GDM1 (cell line): ENCODE measurements at places on chromosomes 7 and 10.

- no peak for DNase-seq
Observed at GRCh38 chr7:6026820-6027311, 4.3 kb upstream of the ANKRD61 start.

DNA sequence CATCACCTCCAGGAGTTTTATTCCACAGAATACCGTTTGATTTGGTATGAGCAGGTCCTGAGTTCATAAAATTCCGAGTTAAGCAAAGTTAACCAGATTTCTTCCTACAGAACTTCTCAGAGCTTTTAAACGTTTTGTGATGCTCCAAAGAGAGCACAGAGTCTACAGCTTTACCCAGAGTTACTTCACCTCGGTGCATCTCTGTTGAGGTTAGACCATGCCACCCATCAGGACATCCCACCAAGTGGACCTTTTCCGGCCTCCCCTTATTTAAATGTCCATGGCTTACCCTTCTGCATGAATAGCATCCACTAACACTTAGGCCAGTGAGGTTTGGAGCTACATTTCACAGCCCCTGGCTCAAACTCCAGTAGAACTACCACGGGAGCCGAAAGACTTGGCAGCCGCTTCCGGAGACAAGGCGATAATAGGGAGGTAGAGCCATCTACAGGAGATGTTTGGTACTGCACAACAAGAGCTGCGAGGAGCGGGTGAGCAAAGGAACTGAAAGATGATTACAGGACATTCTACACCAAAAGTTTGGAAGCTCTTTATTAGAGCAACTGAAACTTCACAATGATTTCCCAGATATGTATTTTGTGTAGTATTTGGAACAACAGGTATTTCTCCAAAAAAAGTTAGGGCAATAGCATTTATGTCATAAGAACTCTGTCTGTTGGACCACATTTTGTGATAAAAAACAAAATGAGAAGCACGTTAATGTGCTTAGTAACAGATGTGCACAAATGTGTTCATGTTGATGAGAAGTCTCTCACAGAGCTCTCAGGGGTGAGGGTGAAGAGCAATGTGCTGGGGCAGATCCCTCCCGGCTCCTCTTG, 174.7 kb downstream of the HERPUD2 start:
- DNase-seq = peak; percentile 39

DNA sequence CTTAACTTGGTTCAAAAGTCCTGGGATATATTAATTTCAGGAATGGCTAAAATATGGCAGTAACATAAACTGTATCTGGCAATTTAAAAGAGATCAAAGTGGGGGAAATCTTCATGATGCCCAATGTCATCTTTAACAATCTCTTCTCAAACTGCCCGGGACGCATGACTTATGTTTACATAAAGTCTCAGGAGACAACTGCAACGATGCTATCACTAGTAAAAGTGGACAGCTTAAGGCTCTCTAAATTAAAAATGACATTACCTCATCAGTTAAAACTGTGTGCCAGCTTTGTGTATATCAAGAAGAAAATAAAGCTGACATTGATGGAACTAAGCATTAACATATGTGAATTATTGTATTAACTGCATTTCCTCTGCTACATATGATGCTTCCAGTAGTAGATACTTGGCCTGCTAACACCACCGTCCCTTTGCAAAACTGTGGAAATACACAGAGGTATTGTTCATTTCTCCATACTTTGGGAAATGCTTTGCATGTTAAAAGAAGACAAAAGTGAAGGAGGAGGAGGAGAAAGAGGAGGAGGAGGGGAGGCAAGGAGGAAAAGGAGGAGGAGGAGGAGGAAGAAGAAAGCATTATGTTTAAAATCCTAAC, 62.4 kb downstream of the NRP1 start:
- DNase-seq = no peak

GRCh38 chr10:5151076-5151475, 33.9 kb downstream of the AKR1C8 start:
- DNase-seq = no peak

GRCh38 chr7:116577320-116577871, 52.6 kb downstream of the CAV1 start:
- no peak for DNase-seq

DNA sequence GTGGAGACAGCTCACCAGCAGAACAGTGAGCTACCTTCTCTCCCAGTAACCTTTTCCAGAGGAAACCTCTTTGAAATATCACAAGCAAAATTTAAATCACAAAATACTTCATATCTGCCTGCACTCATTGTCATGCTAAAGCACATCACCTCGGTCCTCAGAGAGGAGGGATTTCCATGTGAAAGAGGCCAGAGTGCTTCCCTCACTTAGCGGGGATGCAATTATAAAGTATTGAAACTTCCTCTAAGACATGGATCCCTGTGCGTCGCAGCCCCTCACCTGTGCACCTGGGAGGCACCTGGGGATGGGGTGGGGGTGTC, 457.9 kb downstream of the DNAJB6 start:
- DNase-seq = no peak

- DNase-seq = no peak
Observed at GRCh38 chr7:23894892-23895569, 185.0 kb downstream of the STK31 start.

DNA sequence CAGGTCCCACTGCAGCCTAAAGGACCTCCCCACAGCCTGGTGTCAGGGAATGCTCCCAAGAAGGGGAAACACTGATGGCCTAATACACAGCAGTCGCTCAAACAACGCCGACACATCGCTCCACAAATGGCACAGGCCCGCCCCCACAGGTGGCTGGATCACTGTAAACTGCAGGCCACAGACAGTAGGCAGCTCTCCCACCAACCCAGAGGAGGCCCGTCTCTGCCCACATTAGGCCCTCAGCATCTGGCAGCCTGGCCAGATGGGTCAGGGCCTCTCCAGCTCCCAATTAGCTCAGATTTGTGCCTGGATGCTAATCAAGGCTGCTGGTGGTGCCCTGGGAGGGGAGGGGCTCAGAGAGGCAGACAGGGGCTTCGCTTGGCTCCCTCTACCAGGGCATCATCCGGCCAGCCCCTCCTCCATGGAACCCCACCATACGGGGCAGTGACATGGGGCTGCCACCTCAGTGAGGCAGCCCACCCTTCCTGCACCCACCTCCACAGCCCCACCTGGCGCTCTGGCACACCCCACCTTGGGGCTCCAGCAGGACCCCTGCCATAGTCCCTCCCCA, 42.7 kb downstream of the CAMK2B start:
- DNase-seq = no peak
